ENCODE measurements at places on chromosomes 16 and 17. TPM values are rescaled to one million over a fixed set of nuclear protein-coding genes. Genes with fewer than 3 reads are reported as not detected.

The ZG16 gene
- total RNA-seq = not detected

The ALG1 gene
- total RNA-seq = 11.9 TPM

The ABCA9 gene
- not detected for total RNA-seq

DNA sequence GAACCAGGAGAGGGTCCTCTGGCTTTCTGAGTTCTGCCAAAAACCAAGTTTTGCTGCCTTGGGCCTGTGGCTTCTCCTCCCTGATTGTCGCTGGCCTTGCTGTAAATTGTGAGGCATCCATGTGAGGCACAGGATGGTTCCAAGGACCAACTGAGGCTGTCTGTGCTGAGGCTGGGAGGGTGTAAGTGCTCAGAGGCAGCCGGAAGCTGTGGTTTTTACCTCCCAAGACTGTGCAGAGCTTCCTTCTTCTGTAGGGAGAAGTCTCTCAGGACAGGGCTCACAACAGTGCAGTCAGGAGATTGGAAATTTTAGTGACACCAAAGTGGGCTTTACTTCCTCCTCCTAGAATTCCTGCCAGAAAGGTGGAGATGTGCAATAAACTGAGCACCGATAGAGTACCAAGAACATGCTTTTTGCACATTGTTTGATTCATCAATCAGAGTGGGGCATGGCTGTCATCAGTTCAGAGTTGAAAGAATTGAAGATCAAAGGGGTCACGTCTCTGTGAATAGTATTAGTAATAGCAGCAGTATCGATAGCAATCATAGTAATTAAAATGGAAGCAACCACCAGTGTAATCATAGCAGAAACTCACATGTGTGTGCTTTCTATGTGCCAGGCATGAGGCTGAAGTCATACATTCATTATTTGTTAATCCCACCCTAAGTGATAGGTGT is 467.1 kb downstream of the WWOX start:
- DNase-seq = peak; percentile 8

DNA sequence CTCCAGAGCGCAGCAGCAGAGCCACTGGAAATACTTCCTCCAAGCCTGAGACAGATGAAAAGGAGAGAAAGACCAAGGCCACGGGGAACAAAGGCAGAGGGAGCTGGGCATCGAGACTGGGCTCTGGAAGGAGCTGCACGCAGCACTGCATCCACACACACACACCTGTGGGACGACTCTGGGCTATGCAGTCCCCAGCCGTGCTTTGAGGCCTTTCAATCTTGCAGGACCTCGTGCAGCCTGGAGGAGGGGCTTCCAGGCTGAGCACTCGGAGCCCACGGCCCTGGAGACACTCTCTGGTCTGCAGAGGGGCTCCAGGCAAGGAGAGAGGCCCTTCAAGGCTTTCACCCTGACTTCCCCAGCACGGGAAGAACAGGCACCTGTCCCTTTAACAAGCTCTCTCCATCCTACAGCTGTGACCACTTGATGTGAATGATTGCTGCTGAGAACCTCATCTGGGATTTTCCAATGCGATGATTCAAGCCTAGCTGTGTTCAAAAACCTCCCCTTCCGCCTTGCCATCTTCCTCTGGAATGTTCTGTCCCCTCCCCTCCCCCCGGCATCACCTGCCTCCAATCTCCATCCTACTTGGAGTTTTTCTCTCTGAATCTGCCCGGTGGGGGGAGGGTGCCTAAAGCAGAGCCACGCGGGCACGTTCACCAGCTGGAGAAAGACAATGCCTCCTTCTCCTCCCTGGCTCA is 37.5 kb downstream of the RBFOX3 start:
- DNase-seq = no peak

GRCh38 chr17:78883089-78883532 is 19.9 kb downstream of the CEP295NL start:
- DNase-seq = no peak

The PTGES3L gene
- 7.9 TPM for total RNA-seq

The AANAT gene
- not detected for total RNA-seq

The CMTM1 gene
- 3.3 TPM for total RNA-seq

The KRTAP9-2 gene
- not detected for total RNA-seq

- DNase-seq = peak; percentile 96
These were observed 14.2 kb downstream of the NAA60 start for GRCh38 chr16:3457434-3458252.

DNA sequence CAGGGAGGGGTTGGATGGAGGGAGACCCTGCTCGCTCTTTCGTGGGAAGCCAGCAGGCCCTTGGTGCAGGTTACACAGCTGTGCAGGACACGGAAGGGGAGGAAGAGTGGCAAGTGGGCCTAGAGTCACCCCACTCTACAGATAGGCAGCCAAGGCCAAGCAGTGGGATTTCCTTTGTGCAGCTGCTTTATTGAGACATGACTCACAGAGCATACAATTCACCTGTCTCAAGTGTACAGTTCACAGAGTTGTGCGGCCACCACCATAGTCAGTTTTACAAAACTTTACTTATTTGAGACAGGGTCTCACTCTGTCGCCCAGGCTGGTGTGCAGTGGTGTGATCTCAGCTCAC is 91.2 kb upstream of the CIBAR2 start:
- no peak for DNase-seq

The ABCC3 gene
- 0.22 TPM for total RNA-seq

DNA sequence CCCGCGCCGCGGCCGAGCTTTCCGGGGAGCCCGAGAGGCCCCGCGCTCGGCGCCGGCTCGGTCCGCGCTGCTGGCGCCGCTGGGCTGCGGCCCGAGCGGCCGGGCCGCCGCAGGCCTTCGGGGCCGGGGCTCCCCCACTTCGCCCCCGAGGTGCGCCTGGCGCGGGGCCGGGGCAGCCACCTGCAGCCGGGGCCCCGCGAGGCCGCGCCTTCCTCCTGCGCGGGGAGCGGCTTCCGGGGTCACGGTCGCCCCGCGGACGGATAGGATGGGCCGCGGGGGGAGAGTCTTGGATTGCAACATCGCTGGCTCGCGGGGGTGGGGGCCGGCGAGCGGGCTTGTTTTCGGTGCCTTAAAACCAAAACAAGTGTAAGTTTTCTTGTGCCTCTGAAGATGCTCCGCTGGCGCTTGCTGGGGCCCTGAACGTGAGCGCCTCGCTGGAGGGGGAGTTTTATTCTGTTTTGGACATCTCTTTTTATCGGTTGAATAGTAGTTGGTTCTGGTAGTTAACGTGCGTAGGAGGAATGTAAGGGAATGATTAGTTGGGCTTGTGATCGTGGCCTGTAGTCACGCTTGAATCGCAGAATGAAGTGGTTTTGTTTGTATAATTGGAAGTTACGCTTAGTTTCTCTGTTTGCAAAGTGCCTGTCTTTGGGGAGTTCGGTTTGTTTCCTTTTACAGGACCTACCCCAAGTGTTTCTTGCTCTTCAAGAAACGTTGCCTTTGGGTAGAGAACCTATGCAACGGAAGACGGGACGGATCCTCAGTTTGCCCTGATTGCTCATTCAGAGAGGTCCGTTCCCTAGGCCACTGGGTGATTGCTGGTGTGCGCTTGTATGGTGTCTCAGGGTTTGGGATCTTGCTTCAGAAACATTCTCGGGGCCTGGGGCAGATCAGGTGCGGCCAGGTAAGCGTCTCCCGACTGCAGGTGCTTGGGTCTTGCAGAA is 724 bp downstream of the UBE2I start:
- DNase-seq = no peak

The RTN4RL1 gene
- total RNA-seq = 18.2 TPM

DNA sequence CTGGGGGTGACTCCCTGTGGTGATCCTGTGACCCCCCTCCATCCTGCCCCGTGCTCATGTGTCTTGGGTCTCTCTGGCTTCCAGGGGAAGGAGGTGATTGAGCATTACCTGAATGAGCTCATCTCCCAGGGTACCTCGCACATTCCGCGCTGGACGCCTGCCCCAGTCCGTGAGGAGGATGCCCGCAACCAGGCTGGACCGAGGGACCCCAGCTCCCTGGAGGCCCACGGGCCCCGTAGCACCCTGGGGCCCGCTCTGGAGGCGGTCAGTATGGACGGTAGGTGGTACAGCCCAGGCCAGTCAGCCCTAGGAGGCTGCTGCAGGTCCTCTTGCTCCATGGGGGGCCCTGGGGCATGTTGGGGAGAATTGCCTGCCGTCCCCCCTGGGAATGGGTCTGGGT is 33.6 kb downstream of the SEC14L5 start:
- no peak for DNase-seq

The GSG1L gene
- total RNA-seq = 0.24 TPM

The NSF gene
- 73.7 TPM for total RNA-seq

The SP6 gene
- total RNA-seq = 2.5 TPM

GRCh38 chr17:28416703-28417311 is 10.8 kb upstream of the SLC46A1 start:
- peak; percentile 93 for DNase-seq

- no peak for DNase-seq
These were observed 29.9 kb downstream of the ACTG1 start for GRCh38 chr17:81482673-81483072.

The STX1B gene
- total RNA-seq = 7.0 TPM

DNA sequence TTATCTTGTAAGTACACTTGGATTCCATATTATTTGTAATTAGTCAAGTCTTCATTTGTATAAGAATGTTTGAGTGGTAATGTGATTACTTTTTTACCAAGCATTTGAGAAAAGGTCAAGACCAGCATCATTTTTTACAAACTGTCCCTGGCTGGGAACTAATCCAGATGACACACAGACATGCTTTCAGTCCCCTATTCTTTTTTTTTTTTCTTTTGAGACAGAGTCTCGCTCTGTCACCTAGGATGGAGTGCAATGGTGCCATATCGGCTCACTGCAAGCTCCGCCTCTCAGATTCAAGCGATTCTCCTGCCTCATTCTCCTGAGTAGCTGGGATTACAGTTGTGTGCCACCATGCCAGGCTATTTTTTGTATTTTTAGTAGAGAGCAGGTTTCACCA is 4.5 kb downstream of the DERL2 start:
- no peak for DNase-seq

The OSGIN1 gene
- 2.7 TPM for total RNA-seq

DNA sequence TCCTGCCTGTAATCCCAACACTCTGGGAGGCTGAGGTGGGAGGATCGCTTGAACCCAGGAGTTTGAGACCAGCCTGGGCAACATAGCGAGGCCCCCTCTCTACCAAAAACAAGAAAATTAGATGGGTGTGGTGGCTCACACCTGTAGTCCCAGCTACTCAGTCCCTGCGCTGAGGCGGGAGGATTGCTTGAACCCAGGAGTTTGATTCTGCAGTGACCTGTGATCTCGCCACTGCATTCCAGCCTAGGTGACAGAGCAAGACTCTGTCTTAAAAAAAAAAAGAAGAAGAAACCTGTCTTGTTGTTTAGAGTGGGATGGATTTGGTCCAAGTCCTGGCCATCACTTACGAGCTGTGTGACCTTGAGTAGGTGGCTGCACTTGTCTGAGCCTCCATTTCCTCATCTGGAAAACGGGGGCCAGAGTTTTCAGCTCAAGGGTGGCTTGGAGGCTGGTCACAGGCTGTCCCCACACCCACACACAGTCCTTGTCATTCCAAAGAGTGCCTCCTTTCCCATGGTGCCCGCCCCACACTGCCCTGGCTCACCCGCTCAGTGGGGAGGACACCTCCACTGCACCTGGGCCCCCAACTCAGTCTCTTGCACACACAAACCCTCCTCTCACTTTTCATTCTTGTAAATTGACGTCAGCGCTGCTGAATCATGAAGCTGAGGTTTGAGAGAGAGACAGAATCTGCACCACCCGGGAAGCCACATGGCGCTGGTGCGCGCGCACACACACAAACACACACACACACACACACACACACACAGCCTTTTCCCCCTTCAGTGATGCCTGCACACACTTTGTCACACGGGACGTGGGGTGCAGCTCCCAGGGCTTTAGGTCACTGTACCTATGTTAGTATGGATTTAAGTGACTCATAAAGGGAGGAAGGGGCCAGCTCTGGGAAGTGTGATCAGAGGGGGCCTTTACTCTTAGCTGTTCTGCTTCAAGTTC is 4.2 kb downstream of the SOCS1 start:
- DNase-seq = no peak

DNA sequence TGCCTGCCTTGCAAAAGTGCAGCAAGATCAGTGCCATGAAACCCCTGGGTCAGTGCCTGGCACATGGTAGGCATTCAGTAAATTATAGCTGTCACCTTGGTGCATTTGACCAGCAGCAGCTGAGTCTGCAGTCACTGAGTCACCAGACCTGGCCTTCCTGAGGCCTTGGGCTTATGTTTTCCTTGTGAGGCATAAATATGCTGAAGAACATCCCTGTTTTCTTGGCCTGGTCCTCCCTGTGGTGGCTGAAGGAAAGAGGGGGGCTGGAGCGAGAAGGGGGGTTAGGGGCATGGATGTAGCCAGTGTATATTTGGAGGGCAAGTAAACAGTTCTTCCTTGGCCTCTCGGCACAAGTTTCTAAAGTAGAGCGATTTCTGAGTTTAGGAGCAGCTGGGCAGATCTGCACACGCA is 26.5 kb downstream of the EPN2 start:
- DNase-seq = no peak

- DNase-seq = peak; percentile 87
These were observed 2.6 kb downstream of the PMP22 start for GRCh38 chr17:15262291-15263205.

DNA sequence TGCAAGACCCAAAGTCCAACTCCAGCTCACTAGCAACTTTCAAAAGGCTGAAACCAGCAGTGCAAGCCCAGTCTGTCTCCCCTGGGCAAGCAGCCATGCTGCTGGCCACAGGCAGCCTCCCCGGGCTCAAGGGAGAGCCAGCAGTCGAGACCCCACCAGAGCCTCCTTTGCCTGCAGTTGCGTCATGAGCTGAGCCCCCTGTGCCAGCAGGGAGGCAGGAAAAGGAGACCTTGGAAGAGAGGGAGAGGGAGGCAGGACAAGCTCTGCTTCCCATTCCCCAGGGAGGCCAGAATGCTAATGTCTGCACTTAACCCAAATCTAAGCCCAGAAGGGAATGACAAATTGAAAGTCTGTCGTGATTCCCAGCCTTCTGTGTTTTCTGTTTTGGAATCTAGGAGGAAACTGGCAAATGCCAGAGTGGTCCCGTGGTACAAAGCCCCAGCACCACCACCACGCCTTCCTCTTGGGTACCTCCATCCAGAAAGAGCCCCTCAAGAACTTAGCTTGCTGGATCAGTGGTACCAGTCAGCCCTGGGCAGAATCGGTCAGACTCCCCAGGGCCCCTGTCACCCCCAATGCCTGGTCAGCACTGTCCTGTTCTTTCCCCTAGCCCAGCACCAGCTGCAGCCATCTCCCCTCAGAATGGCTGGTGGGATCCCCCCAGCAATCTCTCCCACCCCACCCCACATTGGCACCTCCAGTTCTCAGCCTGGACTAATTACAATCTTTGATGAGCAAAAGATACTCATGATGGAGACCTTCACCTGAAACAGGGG is 99.3 kb upstream of the TNRC6C start:
- no peak for DNase-seq

The SLC13A2 gene
- not detected for total RNA-seq

DNA sequence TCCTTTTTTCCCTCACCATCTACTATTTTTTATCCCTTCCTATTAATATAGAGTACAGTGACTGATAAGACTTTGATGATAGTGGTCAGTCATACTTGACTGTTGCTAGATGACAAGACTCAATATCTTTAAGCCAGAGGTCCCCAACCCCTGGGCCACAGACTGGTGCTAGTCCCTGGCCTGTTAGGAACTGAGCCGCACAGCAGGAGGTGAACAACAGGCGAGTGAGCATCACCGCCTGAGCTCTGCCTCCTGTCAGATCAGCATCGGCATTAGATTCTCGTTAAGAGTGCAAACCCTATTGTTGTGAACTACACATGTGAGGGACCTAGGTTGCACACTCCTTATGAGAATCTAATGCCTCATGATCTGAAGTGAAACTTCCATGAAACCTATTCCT is 341.3 kb downstream of the BCAS3 start:
- DNase-seq = peak; percentile 68
